ENCODE measurements at places on chromosomes 5 and 9.

- no peak for DNase-seq
Measured at GRCh38 chr5:77176429-77176828, 34.1 kb upstream of the PDE8B start.

DNA sequence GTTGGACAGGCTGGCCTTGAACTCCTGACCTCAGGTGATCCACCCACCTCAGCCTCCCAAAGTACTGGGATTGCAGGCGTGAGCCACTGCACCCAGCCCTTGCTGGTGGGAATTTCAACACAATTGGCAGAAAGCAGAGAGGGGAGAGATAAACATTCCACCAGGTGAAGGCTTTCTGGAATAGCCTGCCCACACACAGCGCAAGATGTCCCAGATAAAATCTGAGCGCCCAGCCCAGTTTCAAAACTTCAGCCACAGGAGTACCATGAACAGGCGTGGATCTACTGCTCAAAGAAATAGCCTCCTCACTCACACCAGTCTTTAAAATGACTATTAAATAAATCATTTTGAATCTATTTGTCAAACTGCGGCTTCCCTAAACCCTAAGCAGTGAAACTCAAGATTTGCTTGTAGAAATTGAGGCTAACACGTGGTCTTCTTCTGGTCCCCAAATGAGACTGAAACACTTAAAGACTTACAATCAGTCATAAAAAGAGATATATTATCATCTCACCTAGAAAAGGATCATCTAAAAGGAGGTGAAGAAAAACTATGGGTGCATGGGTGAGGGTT, 34.7 kb downstream of the CAPSL start:
- no peak for DNase-seq

DNA sequence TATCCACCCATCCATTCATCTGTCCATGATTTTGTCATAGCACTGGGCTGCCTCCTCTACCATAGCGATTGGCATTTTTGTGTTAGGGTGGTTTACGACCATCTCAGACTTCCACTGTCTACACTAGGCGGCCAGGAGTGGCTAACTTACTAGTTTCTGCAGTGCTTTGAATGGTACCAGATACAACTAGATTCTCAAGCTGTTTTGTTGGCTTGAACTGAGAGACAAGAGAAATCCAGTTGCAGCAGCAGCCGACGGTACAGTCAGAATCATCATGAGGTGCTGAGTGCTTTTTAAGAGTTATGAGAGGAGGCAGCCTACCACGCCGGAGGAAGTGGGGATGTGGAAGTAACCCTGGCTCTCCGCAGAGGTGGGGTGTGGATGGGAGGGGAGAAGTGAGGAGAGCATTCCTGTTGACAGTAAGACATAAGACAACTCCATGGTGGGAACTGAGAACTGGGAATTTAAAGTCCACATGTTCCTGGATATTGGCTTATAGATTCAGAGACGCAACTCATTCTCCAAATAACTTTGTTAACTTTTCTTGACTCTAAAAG, 27.9 kb downstream of the COL5A1 start:
- no peak for DNase-seq

- DNase-seq, result no peak
Measured at GRCh38 chr9:134432471-134432870, 106.2 kb downstream of the RXRA start.

DNA sequence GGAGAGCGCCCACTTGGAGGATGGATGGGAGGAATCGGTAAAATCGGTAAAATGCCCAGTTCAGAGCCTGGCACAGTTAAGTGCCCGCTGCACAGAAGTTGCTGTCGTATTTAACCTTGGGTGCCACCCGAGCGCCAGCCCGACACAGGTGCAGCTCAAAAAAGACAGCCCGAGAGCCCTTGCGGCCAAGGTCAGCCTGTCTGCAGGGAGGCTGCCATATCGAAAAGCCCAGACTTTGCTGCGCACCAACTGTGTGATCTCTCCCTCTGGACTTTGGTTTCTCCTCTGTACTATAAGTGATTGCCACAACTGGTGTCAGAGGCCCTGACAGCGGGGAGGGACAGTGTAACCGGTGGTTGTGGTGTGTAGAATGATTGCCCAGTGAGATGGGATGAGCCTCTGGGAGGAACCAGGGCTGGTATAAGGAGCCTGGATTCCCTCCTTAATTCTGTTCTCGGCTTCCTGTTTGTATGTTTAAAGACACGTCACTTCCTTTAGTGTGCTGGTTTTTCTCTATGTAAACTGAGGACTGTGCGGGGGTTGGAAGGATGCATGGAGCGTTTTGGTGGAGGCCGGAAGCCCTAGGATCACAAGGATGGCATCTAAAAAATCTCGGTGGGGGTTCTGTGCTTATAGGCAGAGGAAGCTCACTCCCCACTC, 792 bp downstream of the NTMT1 start:
- peak; percentile 83 for DNase-seq

Measured in small intestine (tissue), 16 donors.